Dermis microvascular lymphatic vessel endothelial cell (primary cell): ENCODE measurements at places on chromosomes 7 and 10. TPM values are rescaled to one million over a fixed set of nuclear protein-coding genes. Genes with fewer than 3 reads are reported as not detected.

GRCh38 chr10:70363971-70364771 lies 18.3 kb downstream of the LRRC20 start:
- DNase-seq = peak; percentile 85

- no peak for DNase-seq
These were observed 321.8 kb downstream of the TCERG1L start for GRCh38 chr10:130989670-130990232.

DNA sequence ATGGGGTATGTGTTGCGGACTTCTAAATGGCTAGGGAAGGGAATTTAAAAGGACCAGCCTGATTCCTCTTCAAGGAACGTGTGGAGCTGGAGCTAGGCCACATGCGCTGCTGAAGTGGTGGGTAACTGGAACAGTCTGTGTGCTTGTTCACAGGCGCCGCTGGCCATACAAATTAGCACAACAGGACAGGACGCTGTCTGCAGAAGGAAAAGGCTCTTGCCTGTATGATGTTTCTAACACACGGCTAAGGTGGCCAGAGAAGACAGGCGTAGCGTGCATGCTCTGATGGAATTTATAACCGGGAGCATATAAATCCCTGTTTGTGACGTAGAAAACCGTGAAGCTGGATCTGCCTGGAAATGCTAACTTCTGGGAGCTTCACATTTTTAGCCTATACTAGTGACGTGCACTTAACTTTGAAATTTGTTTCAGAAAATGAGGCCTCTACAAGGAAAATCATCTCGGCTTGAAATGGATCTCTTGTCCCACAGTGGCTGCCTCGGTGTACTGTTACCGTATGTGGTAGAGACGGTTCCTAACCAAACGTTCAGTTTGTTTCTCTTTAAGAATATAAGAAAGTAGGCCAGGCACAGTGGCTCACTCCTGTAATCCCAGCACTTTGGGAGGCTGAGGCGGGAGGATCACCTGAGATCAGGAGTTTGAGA lies 569.4 kb downstream of the PTPRN2 start:
- no peak for DNase-seq

Gene MACC1
- not detected in 2 replicates for total RNA-seq

Gene CPA1
- not detected in 2 replicates for total RNA-seq

Gene DLX5
- total RNA-seq = not detected in 2 replicates
